Activated CD4-positive, CD25-positive, alpha-beta regulatory T cell (primary cell): ENCODE measurements at places on chromosomes 5 and 9.
A peak's percentile ranks its signal among the peaks of the same experiment; 100 is the strongest.

DNA sequence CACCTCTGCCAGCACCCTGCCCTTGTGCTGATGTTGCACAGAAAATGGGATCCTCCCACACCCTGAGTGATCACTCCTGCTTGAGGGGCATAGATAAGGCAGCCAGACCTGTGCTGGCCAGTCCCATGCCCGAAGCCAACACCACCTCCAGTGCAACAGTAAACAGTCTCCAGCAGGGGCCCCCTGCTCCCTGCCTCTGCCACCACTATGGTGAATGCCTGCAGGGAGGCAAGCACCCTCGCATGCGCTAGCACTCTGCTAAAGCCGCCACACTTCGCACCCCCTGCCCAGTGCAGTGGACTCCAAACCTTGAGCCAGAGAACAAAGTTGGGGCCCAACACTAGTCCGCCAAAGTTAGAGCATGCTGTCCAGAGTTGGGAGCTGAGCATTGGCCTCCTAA, 118.7 kb downstream of the PJA2 start:
- no peak for DNase-seq

- no peak for DNase-seq
Observed at GRCh38 chr5:305050-305449, 16.5 kb upstream of the AHRR start.

DNA sequence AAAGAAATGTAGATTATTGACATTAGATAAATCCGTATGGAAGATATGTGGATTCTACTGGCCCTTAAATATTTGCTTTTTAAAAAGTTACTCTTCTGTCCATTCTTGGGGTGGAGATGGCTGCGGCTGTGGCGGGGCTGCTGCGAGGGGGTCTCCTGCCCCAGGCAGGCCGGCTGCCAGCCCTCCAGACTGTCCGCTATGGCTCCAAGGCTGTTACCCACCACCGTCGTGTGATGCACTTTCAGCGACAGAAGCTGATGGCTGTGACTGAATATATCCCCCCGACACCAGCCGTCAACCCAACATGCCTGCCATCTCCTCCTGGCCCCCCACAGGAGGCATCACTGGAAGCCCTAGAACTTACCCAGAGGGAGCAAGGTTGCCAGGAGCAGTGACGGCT, 50.7 kb downstream of the FAM170A start:
- DNase-seq: no peak

- no peak for DNase-seq
Observed at GRCh38 chr9:11318946-11319345, 706.1 kb upstream of the PTPRD start.

GRCh38 chr5:16592255-16592654, 24.5 kb downstream of the RETREG1 start:
- no peak for DNase-seq

DNA sequence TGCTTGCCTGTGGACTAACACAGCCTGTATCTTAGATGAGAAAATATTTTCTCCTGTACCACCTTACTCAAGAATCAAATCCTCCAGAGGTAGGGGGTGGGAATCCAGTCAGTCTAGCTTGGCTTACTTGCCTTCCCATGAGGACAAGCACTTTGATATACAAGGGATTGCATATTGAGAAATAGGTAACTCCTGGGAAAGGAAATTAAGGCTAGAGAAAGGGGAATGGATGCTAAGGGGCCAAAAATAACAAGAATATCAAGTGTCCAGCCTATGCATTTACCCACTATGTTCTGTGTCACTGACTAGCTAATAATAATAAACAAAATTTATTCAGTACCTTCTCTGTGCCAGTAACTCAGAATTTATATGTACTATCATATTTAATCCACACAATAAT, 21.4 kb upstream of the SNX2 start:
- DNase-seq: no peak

DNA sequence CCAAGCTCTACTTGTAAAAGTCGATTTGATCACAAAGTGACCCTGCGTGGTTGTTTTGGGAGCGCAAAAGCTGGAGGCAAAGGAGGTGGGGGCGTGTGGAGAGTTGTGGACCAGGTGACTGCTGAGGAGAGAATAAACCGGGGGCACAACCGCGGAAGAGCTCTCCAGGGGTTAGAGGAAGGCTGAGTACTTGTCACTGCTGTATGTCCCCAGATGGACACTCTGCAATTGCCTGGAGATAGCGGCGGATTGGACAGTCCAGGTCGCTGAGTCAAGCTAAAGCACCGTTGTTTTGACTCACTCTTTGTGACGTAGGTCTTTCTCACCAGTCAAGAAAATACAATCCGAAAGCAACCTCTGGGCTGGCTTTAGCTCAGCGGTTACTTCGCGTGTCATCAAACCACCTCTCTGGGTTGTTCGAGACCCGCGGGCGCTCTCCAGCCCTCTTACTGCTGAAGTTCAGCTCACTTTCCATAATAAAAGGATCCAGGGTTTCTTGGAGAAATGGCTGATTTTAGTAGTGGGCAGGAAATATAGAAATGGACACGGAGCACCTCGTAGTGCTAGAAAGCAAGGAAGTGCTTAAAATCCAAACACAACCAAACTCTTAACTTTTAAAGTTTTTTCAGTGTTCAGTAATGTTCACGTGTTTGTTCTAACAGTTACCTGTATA, 25.7 kb downstream of the ZMAT2 start:
- peak; percentile 69 for DNase-seq

DNA sequence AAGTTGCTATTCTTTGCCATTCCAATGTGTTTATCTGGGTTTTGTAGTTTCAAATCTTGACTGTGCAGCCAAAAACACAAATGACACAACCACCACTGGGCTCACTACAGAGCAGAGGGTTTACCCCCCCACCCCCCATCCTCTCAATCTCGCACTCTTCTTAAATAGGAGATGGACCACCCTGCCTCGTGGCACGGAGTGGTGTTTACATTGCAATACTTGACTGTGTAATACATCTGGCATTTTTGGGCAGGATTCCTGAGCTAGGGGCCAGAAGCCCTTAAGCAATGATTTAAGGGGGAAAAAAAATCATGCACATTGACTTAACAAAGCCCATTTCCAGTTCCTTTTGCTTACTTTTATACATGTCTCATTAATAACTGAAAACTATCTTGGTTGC, 19.0 kb downstream of the PTCH1 start:
- DNase-seq: no peak

GRCh38 chr5:135207866-135208265, 173.8 kb upstream of the PITX1 start:
- no peak for DNase-seq

- no peak for DNase-seq
Observed at GRCh38 chr9:85001925-85002324, 332.4 kb downstream of the NTRK2 start.

DNA sequence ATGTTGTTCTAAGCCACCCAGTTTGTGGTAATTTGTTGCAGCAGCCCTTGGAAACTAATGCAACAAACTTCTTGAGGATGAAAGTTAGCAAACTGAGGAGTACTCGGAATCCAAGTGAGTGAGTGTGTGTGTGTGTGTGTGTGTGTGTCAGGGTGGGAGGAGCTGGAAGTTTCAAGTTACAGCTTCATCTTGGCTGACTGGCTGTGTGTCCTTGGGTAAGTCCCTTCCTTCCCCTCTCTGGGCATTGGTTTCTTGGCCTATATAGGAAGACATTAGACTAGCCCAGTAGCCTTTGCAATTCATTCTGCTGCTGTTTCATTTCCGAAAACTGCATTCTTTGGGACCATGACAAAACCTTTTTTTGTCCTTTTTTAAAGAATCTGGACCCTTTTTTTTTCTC, 157.2 kb downstream of the MELK start:
- no peak for DNase-seq

GRCh38 chr5:91383956-91384300, 811 bp upstream of the ARRDC3 start:
- DNase-seq: no peak
